ENCODE measurements at places on chromosomes 13 and 19.
A peak's percentile ranks its signal among the peaks of the same experiment; 100 is the strongest.

DNA sequence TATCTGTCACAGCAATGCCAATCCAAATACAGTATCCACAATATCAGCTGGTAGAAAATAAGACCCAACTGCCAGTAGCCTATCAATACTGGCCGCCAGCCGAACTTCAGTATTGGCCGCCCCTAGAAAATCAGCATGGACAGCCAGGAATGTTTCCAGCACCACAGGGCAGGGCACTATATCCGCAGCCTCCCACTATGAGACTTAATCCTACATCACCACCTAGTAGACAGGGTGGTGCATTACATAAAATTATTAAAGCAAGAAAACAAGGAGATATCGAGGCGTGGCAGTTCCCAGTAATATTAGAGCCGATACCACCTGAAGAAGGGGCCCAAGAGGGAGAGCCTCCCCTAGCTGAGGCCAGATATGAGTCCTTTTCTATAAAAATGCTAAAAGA, 111.3 kb downstream of the ZNF486 start:
- DNase-seq: peak; percentile 41

GRCh38 chr13:56563663-56564062, 577.1 kb upstream of the PRR20A start:
- peak; percentile 47 for DNase-seq

DNA sequence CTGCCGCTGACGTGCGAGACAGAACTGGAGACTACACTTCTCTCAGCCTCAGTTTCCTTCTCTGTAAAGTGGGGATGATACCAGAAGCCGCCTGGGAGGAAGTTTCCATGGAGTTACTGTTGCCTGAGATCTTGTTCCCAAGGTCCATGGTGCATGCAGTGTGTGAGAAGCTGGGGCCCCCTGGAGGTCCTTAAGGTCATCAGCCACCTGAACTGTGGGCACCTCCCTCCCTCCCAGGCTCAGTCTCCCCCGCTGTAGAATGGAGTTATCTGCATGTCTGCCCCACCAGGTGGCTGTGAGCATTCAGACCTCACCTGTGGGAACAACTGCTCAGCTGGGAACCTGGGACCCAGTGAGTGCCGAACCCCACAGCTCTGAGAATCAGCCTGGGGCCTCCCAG, 2.7 kb downstream of the CRX start:
- no peak for DNase-seq

DNA sequence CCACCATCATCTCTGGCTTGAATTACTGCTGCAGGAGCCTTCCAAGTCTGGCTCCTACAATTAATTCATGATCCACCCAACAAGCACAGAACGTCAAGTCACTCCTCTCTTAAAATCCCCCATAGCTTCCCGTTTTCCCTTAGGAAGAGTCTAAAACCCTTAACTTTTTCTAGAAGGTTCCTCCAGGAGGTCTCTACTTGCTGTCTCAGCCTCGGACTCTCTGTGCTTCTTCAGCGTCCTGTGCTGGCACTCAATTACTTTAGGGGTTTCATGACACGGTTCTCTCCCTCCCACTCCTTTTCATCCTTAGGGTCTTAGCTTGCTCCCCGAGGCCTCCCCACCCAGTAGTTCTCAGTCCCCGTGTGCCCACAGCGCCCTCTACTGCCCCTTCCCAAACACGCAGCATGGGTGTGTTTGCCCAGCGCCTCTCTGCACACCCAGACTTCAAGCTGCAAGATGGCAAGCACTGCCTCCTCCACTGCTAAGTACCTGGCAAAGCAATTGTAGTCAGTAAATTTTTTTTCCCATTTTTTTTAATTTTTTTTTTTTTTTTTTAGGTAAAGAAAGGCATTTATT, 25.8 kb upstream of the MAP3K10 start:
- peak; percentile 43 for DNase-seq

DNA sequence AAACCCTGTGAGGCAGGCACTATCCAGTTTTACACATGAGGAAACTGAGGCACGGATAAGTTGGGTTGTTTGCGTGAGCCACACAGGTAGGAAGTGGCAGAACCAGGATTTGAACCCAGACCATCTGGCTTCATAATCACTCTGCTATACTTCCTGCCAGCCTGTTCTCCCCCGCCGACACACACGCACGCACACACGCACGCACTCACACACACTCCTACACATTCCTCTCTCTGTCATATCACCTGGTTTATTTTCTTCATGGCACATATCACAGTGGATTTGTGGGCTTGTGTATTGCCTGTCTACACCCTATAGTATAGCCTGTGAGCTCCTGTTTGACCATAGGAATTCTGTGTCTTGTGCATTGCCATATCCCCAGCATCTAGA, 140.0 kb downstream of the SIPA1L3 start:
- DNase-seq: no peak

DNA sequence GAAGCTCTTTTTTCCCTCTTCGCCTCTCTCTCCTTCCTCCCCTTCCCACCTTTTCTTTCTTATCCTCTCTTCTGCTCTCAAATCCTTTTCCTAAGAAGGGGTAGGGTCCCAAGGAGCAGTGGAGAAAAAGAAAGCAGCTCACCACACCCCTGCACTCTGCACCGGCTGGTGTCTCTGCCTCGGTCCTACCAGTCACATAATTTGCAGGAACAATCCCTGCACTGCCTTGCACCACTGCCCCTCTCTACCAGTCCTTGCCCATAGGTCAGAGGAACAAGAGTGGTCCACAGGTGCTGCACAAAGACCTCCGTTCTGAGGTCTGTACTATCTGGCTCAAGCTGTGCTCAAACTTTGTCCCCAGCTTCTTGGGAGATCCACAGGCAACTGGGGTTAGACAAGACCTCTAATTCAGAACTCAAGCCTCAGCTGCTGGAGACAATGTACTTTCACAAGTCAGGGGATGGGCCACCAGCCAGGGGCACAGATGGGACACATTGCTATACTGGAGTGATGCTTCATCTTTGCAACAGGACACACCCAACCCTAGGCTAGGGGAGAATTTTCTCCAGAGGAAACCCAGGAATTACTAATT, 125.4 kb upstream of the ZNF507 start:
- DNase-seq: no peak

GRCh38 chr19:38616265-38616664, 1.5 kb downstream of the MAP4K1 start:
- DNase-seq: no peak

DNA sequence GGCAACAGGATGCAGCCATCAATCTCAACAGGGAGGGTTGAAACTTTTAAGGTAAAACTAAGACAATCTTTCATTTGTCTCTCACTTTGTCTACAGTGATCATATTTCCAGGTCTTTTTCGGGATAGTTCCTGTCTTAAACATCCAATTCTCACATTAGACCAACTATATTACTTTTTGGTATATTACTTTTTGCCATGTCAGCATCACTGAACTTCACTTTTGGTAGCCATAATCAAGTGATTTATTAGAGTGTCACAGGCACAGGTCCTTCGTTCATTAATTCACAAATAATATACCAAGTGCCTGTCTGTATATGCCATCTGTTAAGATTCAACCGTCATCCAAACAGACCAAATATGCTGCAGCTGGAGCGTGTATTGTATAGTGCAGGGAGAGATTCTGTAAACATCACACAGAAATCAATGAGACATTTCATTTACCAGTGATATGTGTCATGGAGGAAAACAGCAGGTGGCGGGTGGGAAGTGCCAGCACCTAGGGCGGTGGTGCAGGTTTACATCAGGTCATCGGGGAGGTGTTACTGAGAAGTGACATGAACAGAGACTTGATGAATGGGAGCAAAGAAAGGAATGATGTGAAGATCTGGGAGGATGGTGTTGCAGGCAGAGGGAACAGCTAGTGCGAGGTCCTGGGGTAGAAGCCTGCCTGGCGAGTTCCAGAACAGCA, 24.9 kb downstream of the ARHGEF7 start:
- no peak for DNase-seq

DNA sequence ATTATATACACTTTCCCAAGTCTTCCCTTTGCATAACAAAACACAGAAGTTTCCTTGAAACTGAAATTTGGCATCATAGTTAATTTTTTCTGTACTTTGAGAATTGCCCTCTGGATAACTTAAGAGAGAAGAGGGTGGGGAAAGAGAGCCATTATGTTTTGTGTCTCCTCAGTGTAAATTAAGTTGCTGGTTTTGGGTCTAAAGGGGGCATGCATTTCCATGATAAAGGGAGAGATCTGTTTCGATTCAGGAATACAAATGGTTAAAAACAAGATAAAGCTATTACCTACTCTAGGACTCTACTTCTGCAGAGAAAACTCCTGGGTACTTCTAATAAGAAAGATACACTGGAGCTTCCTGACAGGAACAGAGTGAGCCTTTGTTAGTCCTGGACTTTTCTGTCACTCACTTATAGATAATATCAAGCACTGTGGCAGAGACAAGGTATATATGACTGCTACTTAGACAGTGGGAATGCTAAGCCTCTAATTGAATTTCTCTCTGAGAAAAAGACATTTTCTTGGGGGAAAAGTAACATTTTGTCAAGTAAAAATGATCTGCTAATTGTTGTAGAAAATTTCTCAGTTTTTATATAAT, 142.8 kb upstream of the PCDH9 start:
- DNase-seq: no peak

DNA sequence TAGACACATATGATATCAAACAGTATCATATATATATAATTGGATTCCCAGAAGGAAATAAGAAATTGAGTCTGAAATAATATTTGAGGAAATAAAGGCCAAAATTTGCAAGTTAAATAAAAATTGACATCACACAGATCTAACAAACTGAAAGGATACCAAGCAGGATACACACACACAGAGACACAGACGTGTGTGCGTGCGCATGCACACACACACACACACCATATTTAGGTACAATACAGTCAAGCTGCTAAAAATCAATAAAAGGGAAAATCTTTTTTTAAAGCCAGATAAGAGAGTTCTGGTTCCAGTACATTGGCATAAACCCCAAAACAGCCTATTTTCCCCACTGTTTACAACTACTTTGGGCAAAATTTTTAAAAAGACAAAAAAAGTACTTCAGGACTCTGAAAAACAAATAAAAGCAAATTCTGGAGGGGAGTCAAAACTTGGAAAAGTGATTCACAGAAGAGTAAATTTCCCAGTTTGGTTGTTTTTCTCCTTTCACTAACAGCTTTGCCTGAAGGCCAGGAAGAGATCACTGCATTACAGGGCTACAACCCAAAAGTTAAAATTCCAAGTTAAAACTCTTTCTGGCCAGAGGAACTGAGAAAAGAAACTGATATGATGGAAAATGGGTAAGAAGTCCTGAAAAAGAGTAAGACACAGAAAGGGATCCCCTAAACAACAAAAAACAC, 16.2 kb downstream of the MYCBP2 start:
- no peak for DNase-seq

DNA sequence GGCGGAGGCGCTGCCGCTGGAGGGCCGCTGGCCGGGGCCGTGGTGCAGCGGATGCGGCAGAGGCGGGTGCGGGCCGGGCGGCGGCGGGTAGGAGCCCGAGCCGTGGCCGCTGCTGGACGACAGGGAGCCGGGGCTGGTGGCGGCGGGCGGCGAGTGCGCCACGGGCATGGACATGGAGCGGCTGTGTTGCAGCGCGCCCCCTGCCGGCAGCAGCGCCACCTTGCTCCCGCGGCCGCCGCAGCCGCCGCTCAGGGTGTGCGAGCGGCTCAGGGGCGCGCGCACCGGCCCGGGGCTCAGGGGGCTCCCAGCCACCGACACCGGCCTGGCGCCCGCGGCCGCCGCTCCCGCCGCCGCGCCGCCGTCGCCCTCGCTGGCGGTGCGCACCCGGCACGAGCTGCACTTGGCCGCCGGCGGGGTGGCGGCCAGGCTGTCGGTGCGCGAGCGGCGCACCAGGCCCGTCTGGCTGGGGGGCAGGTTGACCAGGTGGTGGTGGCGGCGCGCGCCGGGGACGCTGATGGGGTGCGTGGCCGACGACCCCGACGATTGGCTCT, 1.7 kb downstream of the IRS2 start:
- DNase-seq: peak; percentile 80

- DNase-seq: peak; percentile 72
Measured at GRCh38 chr13:38348861-38349389, 726 bp upstream of the UFM1 start.

DNA sequence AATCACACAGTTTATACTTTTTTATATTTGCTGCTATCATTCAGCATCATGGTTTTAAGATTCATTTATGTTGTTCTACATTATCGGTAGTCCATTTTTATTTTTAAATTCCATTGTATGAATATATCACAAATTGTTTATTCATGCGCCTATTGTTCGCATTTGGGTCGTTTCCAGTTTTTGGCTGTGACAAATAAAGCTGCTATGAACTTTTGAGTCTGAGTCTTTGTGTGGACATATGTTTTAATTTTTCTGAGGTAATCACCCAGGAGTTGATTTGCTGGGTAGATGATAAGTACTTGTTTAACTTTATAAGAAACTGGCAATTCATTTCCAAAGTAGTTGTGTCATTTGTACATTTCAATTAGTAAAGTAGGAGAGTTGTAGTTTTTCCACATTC, 74.2 kb upstream of the CSNK1A1L start:
- DNase-seq: peak; percentile 34

GRCh38 chr13:108779308-108779707, 149.9 kb downstream of the MYO16 start:
- DNase-seq: no peak

- no peak for DNase-seq
Measured at GRCh38 chr13:111115965-111116521, 933 bp downstream of the ARHGEF7 start.

GRCh38 chr19:47271949-47272348, 2.7 kb upstream of the INAFM1 start:
- no peak for DNase-seq

- peak; percentile 72 for DNase-seq
Measured at GRCh38 chr19:36009220-36009619, 607 bp upstream of the SYNE4 start.

DNA sequence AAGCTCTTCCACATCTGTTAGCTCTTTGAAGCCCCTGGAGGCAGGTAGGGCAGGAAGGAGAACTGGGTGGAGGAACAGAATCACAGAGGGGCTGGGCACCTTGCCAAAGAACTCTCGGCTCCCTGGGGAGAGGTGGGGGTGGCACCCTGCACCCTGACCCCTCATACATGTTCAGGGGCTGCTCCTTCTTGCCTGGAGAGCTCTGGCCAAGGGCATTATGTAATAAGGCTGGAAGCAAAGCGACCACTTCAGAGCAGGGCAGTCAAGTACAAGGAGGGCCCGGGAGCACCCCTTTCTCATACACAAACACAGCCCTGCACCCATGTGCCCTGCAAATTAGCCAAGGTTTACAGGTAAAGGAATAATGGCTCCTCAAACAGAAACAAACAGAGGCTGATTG, 351.9 kb upstream of the TSHZ3 start:
- no peak for DNase-seq

GRCh38 chr19:42097461-42097860, 21.5 kb downstream of the ZNF574 start:
- no peak for DNase-seq

- no peak for DNase-seq
Measured at GRCh38 chr13:79297128-79297527, 108.9 kb downstream of the RBM26 start.

- DNase-seq: no peak
Measured at GRCh38 chr13:95650696-95651095, 6.2 kb upstream of the DZIP1 start.

- DNase-seq: no peak
Measured at GRCh38 chr13:24925318-24926231, 161.6 kb downstream of the RNF17 start.

- no peak for DNase-seq
Measured at GRCh38 chr19:37413313-37414084, 42.6 kb downstream of the ZNF527 start.
